ENCODE measurements at places on chromosomes 1 and 21. TPM values are rescaled to one million over a fixed set of nuclear protein-coding genes. Genes with fewer than 3 reads are reported as not detected.

Gene BATF3
- total RNA-seq: 6.5 TPM

DNA sequence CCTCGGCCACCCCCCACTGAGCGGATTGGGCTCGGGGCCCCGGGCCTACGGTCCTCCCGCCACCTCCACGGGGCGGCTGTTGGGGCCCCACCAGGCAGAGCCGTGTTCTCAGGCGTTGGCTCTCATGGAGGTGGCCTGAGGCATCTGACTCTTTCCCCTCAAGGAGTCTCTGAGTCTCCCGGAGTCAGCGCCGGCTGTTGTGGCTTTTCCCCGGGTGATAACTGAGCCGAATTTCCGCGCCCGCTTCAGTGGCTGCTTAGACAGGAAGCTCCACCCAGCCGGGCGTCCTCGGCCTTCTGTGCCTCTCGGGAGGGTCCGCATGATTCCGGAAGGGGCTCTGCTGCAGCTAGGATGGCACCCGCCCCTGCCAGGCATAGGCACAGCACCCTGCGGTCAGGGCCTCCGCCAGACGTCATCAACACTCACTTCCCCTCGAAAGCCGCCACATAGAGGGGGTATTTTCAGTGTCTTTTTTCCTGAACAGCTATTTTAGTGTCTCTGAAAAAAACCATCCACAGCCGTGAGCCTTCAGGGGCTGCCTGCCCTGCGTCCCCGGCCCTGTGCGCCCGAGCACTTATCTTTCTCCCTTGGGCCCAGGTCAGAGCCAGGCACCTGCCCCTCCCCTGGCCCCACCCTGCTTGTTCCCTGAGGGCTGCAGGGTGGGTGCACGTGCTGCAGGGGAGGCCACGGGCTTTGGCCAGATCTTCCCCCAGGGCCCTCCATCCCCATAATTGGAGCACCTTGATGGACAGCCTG lies 72.9 kb downstream of the SKI start:
- no peak for DNase-seq

- DNase-seq: no peak
Measured at GRCh38 chr1:212229654-212230053, 55.6 kb upstream of the PPP2R5A start.

DNA sequence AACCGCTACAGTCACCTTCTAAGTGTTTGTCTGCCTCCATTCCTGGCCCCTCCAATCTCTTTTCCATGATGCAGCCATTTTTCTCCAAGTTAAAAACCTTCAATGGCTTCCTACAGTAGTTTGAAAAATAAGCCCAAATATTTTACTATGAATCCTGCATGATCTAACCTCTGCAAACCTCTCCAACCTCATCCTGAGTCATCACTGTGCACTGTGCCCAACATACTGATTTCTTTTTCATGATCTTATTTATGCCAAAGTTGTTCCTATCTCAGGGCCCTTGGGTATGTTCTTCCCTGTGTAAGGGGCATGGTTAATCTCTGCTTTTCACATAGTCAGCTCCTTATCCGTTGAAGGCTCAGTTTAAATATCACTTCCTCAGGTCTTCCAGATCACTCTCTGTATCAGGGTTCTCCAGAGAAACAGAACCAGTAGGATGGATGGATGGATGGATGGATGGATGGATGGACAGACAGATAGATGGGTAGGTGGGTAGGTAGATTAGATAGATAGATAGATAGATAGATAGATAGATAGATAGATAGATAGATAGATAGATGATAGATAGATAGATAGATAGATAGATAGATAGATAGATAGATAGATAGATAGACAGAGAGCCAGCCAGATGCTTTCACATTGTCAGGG lies 18.1 kb upstream of the PTPN14 start:
- no peak for DNase-seq

DNA sequence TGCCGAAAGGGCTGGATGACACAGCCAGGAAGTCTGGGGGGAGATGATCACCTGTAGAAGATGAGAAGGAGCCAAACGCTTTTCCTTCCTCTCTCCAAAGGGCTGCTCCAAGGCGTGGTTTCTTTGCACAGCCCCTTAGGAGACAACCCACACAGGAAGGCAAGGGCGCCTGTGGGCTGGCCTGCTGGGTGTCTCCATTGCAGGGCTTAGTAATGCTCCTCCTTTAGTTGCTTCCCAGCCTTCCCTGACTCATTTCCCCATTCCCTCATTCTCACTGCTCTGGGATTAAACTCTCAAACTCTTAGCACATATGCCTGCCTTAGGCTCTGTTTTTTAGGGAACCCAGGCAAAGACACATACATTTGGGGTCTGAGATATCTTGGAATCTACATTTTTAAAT lies 1.7 kb upstream of the CLCA1 start:
- no peak for DNase-seq

- DNase-seq: no peak
Measured at GRCh38 chr1:209132736-209133467, 450.6 kb upstream of the CAMK1G start.

DNA sequence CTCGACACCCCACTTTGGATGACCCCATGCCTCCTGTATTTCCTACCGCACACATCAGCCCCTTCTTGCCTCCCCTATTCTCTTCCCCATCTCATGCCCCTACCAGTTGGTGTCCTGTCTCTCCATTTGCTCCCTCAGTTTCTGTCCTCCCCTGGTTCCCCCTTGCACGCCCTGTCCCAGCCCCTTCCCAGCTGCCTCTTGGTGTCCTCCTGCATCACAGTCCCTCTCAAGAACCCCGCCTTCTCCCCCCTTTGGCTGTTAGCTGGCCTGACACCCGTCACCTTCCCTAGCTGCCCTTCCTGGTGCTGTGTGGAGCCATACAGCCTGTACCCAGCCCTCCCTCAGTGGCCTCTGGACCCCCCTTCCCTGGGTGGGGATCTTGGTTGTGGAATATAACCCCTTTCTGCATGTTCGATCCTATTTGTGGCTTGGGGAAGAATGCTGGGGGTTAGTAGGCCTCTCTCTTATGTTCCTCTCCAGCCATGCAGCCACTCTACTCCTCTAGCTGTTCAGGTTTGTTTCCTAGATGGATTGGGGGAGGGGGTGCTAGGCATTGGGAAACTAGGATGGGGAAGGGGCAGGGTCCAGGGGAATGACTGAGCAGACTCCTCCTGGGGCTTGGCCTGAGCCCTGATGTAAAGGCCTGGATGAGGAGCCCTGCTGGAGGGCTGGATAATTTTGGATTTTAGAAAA lies 41.4 kb upstream of the NFASC start:
- no peak for DNase-seq

Gene RAB3B
- 0.43 TPM for total RNA-seq

- DNase-seq: no peak
Measured at GRCh38 chr21:45817345-45817744, 164.2 kb upstream of the COL6A1 start.

Gene SPRR2E
- total RNA-seq: not detected

Gene DNALI1
- 0.64 TPM for total RNA-seq

DNA sequence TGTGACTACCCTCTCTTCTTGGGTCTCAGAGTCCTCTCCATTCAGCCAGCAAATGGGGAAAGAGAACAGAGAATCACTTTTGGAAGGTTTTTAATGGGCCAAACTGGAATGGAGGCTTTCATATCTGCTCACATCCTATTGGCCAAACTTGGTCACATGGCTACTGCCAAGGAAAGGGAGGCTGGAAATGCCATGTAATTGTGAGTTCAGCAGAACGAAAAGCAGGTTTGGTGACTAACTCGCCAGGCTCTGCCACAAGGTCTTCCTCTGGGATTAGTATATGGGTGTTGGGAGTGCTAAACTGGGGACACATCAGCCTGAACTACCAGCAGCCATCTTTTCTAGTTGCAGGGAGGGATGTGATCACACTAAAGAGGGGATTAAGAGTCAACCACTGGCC lies 19.2 kb downstream of the RD3 start:
- no peak for DNase-seq

GRCh38 chr1:232292818-232293217 lies 337.1 kb downstream of the SIPA1L2 start:
- DNase-seq: no peak

GRCh38 chr1:196105901-196106300 lies 502.3 kb downstream of the KCNT2 start:
- no peak for DNase-seq

Gene NHLH1
- 0.04 TPM for total RNA-seq

DNA sequence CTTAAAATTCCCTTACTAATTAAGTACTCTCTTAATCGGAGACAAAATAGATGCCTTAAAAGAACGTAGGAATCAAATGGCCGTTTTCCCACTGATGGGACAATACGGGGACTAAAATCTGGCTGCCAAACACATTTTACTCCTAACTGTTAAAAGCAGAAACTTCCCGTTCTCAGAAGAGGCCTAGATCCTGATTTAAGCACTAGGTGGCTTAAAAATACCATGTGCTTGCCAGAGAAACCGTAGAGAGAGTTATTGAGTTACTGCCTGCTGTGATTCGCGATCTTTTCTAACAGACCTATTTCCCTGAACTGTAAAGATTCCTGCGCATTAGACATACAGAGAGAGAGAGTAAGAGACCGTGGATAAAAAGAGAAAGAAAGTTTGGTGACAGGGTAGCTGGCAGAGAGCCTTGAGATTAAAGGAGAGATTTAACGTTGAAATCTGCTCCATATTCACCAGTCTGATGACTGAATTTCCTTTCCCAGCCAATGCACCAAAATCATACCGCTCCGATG lies 54.4 kb upstream of the STUM start:
- no peak for DNase-seq

Gene ZMYND12
- total RNA-seq: not detected

- no peak for DNase-seq
Measured at GRCh38 chr1:210257698-210258529, 25.3 kb downstream of the SERTAD4 start.

DNA sequence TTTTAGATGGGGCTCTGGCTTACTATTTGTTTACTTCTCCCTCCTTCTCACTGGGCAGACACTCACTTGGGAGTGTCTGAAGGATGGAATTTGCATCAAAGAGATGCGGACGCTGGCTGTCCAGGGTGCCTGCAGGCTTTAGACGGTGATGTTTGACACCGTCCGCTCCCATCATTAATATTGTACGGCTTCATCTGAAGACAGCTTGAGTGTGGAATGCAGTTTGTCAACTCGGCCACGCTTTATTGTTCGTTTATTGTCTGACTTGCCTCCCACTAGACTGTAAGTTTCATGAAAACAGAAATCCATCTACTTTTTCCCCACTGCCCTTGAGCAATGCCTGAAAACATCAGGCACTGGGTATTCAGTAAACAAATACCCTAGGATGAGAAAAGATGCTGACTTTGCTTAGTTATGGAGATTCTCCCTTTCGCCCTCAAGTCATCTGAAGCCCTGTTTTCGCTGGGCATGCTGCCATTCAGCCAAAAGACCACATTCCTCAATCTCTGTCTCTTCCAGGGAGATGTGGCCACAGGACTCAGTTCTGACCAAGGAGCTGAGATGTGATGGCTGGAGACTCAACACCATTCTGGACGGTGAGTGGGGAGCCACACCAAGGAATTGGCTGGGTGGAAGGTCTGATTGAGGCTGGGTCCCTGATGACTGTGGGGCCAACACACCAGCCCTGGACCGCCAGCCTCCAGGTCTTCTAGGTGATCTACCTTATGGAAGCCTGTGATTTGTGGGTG lies 87.6 kb downstream of the BCAR3 start:
- no peak for DNase-seq

GRCh38 chr1:62424411-62424810 lies 12.4 kb upstream of the USP1 start:
- no peak for DNase-seq

DNA sequence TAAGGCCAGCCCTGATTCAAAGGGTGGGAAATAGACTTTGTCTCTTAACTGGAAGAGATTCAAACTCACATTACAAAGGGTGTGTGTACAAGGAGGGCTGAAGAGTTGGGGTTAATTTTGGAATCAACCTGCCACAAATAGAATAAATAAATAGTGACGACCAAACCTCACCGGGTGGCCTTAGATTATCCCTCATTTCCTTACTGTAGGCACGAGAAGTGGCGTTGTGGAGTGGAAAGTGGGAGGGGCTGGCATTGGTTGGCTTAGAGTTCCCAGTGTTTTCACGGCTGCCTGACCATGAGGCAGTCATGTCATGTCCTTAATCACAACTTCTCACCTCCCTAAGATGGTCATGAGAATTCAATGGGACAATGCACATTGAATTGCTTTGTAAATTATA lies 21.3 kb upstream of the RUNX1 start:
- no peak for DNase-seq

DNA sequence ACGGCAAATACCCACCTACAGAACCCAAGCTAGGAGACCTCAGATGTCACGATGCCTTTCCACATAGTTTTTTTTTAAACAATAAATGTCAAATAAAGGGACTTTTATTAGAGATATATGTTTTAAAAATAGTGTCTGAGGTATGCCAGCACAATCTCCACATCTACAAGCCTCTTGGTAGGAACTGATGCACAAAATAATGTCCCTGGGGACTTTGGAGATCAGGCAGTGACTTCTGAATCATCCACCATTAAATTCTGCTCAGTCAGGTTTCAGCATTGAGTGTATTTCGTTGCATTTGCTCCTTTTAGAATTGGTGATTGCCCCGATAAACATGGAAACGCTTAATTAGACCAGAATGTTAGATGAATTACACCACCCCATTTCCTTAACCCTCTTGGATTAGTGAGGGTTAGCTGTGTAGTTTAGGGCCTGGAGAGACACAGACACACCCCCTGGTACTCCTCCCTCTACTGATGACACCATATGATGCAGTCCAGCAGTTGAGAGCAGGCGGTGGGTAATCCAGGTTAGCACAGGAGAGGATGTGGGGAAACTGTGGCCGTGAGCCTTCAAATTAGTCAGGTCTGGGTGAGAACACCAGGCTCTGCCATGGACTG lies 33.6 kb downstream of the LGR6 start:
- DNase-seq: no peak

GRCh38 chr1:183027791-183028190 lies 4.6 kb downstream of the LAMC1 start:
- no peak for DNase-seq

DNA sequence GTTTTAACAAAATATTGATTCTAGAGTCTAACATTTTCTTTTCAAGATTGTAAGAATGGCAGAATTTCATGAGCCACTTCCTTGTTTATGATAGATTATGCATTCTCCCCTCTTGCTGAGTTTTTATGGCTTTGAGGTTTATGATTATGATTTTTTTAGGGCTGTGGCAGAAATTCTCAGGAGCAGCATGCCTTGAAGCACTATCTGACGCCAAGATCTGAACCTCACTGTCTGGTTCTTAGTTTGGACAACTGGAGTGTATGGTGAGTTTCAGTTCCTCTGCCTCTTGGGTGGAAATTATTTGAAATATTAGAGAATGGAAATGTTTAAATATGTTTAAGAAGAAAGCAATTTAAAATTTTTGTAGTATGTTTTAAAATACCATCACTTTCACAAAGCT lies 10.2 kb downstream of the USP16 start:
- DNase-seq: no peak

Gene RAD54L
- total RNA-seq: 13.9 TPM

Gene CGN
- 1.8 TPM for total RNA-seq

GRCh38 chr1:236854605-236854983 lies 59.5 kb downstream of the MTR start:
- DNase-seq: no peak

Gene MANEAL
- total RNA-seq: 10.4 TPM

GRCh38 chr21:23936991-23937390 lies 1670.3 kb downstream of the MRPL39 start:
- no peak for DNase-seq

GRCh38 chr1:118928739-118929554 lies 59.2 kb downstream of the TBX15 start:
- no peak for DNase-seq

GRCh38 chr21:15080526-15080925 lies 15.7 kb upstream of the NRIP1 start:
- no peak for DNase-seq

Data from H4 (cell line).